NCI-H69 (cell line): ENCODE measurements at places on chromosomes 2 and 18.
A peak's percentile ranks its signal among the peaks of the same experiment; 100 is the strongest.

- no peak for DNase-seq
Observed at GRCh38 chr2:15377202-15377601, 183.9 kb downstream of the NBAS start.

DNA sequence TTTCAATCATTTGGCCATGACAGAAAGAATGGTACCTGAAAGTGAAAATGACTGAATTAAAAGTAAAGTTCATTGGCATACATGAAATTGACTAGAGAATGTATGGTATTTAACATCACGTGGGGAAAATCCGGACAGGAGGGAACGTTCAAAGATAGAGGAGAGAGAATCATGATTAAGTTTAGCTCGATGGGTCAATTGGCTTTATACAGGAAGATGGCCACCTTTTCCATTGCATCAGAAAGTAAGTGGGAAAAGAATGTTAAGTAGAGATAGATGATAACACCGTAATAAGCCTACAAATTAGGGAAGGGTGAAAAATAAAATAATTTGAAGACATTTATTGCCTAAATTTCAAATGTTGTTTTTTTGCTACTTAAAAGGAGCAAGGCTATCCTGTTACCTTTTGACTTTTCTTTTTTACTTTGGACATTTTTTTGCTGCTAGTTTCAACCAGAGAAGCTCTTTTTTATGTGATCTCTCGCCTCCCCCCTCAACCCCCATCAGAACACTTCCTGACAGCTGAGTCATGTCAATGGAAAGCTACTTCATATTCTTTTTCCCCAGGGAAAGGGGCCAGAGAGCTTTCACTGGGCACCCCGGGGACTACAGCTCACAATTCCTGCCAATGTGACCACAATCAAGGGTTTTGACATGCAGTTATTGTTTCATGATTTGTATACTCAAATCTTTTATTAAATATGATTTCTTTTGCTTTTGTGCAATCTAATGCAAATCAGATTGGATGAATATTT lies 767 bp upstream of the CCDC102B start:
- peak; percentile 83 for DNase-seq

GRCh38 chr2:6493669-6494068 lies 372.0 kb downstream of the CMPK2 start:
- DNase-seq: no peak

DNA sequence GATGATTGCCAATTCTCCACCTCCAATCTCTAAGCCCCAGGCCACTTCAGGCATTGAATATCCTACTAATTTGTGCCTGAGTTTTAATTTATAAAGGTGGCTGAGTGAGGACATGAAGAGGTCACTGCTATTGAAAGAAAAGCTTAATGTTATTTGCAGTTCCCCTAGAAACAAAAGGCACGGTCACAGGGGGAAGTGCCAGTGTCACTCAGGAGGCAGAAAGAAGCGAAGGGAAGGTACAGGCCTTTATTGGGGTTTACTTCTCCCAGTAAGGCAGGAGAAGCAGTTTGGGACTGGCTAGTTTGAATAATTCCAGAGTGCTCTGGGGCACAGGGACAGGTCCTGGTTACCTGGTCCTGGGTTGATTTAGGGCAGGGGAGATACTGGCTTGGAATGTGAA lies 1.7 kb upstream of the ABHD1 start:
- DNase-seq: peak; percentile 4

- DNase-seq: no peak
Observed at GRCh38 chr2:230319211-230319862, 7.7 kb upstream of the SP140L start.

- DNase-seq: peak; percentile 19
Observed at GRCh38 chr18:51150113-51150700, 47.3 kb downstream of the MEX3C start.

GRCh38 chr2:235113854-235114253 lies 162.0 kb downstream of the SH3BP4 start:
- no peak for DNase-seq

DNA sequence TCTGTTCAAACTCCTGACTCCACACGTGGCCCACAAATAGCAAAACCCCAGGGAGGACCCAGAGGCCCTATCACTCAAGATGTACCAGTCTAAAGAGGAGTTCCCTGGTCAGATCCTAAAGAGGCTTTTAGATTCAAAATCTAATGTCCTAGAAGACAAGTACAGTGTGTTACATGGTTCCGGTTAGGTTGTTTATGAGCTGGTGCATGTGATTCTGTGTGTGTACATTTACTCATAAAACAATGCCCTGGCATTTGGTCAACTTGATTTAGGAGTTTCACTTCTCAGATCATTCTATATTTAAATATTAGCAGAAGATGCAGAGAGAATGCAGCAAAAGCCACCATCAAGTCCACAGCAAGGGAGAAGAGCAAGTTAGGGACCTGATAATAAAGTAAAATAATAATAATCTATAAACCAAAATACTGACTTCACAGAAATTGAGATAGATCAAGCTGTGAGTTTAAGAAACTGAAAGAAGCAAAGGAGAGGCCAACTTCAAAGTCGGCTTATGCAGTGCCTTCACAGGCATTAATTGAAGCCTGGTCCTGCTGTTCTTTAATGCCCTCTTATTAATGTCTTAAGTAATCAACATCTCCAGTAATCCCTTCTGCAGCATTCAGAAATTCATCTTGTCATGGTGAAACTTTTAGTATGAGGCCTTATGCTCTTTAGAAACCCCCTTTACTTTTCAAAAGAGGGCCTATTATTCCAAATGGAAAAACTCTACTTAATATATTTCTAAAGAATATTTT lies 4.2 kb upstream of the AP1S3 start:
- DNase-seq: no peak

DNA sequence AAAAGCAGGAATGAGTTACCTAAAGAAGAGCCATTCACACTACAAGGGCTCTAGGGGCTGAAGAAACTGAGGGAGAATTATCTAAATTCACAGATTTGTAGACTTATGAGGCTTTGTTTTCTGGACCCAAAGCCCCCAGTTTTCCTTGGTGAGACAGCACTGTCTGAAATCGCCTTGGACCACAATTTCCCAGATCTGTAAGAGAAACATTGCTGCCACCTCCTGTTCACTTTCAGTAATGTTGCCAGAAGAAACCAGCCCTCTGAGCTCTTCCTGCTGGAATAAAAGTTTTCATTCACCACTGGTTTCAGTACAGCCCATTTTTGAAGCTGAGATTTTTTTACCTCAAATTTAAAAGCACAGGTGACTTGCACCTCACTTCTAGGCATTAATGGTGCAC lies 169.2 kb downstream of the CDH20 start:
- DNase-seq: peak; percentile 90

DNA sequence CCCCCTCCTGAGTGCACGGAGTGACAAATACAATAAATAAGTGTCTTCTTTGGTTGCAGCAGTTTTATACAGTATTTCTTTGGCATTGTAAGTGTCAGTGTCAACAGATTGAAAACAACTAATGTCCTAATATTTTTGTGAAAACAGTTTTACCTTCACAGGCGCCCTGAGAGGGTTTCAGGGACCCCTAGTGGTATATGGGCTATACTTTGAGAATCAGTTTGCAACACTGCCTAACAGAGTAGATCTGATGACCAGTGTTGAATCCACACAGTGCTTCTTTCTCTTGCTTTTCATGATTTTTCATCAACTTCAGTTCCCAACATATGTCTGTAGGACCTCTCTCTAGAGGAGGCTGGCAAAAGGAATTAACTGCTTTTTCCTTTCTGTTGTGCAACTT lies 162.2 kb downstream of the PRPF40A start:
- no peak for DNase-seq

DNA sequence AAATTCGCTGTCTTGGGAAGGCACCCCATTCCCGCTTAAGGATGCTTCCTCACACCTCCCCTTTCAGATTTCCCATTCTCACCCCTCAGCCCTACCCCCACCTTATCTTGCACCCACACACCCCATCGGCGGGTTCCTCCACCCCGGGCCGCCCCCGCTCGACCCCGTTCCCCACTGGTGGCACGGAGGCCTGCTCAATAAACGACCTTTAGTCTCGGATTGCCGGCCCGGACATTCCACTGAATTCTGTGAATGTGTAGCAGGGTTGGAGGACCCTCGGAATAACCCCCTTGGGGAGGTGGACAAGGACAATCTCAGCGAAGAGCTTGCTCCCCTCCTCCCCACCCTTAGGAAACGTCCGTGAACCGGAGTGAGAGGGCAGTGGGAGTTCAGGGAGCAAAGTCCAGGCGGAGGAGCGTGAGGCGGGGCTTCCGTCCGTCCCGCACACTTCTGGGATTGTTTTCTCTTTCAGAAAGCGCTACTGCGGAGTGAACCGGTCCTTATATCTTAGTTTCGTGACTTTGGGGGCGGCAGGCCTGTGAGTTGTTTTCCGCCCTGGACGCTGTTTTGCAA lies 2.8 kb upstream of the LBX2 start:
- peak; percentile 17 for DNase-seq

DNA sequence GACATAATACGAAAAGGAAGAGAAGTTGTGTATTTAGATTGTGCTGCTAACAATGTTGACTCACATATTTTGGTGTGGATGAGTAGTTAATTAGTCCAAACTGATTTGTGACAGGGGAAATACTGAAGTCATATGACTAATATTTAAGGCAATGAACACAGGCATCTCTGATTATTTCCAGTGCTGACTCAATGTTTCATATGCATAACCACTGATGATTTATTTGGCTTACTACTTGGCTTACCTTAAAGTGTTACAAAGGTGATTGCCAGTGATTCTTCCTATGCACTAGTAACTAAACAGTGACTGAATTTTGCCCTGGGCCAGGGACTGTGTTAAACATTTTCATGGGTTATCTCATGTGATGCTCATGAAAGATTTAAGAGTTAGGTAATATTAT lies 722.6 kb downstream of the METTL4 start:
- DNase-seq: no peak

- DNase-seq: no peak
Observed at GRCh38 chr2:30223413-30223874, 7.9 kb upstream of the LBH start.

DNA sequence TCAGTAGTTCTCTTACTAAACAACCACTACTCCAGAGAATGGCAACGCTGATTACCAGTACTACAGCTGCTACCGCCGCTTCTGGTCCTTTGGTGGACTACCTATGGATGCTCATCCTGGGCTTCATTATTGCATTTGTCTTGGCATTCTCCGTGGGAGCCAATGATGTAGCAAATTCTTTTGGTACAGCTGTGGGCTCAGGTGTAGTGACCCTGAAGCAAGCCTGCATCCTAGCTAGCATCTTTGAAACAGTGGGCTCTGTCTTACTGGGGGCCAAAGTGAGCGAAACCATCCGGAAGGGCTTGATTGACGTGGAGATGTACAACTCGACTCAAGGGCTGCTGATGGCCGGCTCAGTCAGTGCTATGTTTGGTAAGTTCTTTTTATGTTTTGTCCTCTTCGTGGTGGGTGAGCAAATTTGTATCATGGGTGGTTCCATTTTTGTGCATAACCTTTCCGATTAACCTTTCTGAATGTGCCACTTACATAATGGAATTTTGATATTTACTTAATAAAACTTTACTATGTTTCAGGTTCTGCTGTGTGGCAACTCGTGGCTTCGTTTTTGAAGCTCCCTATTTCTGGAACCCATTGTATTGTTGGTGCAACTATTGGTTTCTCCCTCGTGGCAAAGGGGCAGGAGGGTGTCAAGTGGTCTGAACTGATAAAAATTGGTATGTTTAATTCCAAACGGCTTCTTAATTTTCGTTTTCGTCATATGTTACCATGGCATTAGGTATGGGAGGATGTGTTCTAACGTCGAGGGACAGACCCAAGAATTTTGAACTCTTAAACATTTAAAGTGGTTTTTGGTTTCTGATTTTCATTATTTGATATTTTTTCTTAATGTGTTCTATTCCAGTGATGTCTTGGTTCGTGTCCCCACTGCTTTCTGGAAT lies 1.3 kb downstream of the SLC20A1 start:
- DNase-seq: peak; percentile 55

DNA sequence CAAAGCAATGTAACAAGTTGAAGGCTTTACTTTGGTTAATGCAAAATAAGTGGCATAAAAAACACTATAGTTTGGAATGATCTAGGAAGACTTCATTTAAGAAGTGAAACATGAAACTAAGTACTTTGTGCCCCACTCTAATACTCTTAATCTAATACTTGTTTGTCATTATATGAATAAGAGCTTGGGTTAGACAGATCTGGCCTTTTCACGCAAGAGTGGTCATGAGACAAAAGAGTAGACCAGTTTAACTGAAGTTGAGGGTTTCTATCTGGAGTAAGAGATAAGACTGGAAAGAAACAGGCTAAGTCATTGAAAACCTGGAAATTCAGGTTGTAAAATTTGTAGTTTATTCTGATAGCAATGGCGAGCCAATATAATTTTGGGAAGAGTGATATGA lies 2.8 kb downstream of the SLC30A6 start:
- no peak for DNase-seq

GRCh38 chr2:287911-288757 lies at the start of gene ALKAL2:
ALKAL2 (minus strand) TSS chr2:288091; CDS start chr2:287835, 256 bp downstream.
- peak; percentile 35 for DNase-seq

GRCh38 chr2:59706729-59707128 lies 846.7 kb downstream of the BCL11A start:
- no peak for DNase-seq

DNA sequence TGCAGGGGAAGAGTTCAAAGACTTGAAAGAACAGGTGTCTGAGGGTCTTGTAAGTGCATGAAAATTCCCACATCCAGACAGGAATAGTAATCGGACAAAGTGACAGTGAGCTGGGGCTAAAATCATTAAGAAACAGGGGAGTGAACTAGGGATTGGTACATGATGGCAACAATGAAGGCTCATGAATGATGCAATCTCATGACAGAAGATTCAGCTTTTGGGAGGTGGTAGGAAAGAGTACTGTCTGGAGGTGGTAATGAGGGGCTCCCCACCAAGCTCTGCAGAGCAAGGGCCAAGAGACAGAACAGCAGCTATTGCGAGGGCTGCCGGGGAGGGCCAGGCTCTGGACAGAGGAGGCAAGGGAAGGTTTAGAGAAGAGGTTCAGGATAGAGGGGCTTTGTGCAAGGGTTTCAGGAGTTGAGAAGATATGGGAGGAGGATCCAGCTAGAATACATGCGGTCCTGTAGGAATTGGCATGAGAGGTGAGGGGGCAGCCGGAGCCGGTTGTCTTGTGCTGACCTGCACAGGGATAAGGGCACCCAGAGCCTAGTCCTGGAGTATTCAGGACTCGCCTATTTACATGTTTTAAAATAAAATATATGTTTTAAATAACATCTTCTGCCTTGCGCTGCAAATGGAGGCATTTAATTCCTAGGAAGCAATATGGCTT lies 31.4 kb downstream of the MAP3K20 start:
- DNase-seq: no peak

DNA sequence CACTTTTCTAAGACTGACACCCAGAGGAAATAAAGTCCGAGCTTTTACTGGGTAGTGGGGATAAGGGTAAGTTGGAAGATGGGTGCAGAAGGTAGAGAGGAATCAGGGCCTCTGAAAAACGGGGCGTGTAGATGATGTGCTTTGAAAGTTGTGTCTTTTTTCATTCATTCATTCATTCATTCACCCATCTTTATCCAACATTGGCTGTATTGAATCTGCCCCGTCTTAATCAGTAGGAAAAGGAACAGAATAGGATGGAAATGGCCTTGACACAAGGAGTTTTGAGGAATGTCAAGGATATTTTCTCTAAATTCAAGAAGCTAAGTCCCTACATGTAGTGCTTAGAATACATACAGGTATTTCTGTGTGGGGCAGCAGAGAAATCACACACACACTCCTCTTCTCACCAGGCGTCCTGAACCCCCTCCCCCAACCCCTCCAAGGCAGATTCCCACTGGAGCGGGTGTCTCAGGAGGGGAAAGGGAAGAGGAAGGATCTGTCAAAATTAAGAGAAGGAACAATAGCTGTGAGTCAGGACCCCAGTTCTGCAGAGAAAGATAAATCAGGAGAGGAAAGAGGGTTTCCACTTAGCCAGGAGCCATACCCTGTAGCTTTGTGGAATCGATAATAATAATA lies 13.9 kb downstream of the DYSF start:
- DNase-seq: no peak
